ENCODE measurements at places on chromosomes 3 and 15.

GRCh38 chr3:178750639-178751300 lies 214.5 kb downstream of the KCNMB2 start:
- DNase-seq, result no peak

GRCh38 chr3:31882895-31883294 lies 98.2 kb downstream of the OSBPL10 start:
- no peak for DNase-seq

GRCh38 chr15:42059661-42060476 lies 34.5 kb downstream of the PLA2G4D start:
- DNase-seq, result no peak

GRCh38 chr3:2343031-2343682 lies 244.5 kb downstream of the CNTN4 start:
- no peak for DNase-seq

DNA sequence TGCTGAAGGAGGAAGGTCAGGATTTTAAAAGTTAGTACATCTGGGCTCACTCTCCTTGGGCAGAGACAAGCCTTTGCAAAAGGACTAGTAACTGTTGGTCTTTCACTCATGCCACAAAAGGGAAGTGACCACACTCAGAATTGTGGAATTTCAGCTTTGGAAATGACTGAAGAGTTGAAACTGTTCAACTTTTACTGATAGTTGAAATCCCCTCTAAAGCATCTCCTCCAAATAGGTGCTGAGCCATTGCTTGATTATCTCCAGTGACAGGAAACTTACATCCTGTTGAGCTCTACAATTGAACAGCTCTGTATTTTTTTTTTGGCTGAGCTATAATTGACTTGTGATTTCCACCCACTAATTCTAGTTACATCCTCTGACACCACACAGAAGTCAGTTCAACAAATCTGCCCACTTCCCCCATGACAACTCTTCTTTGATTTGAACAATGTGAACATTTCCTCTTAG lies 254.8 kb upstream of the TPRG1 start:
- DNase-seq, result no peak

DNA sequence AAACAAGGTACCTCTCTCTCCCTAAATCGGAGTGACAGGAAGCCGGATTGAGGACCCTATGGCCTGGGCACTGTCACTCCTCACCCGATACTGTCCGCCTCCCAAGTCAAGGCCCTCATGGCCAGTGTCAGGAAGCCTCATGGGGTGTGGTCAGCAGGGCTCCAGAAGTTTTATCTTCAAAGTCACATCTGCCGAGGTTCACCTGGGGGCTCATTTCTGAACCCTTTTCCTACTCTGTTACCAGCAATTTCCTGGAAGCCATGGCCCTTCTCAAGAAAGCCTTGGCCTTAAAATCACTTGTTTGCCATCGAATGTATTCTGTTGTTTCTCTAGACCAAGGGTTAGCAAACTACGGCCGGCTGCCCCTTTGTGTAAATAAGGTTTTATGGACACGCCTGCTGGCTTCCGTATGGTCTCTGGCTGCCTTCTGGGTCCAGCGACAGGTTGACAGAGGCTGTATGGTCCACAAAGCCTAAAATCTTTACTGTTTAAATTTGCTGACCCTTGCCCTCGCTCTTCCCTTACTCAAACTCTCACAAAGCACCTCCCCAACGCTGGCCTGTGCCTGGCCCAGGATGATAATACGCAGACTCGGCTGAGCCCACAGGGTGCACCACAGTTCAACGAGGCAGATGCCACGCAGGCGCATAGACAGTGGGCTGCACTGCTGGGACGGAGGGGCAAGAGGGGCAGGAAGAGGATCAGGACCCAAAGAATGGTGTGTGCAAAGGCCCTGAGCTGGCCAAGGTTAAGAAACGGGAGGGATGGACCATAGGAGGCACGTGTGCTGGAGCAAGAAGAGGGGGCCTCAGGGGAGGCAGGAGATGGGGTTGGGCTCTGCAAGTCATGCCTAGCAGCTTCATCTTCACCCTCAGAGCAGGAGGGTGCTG lies 24.7 kb upstream of the DUSP7 start:
- DNase-seq, result no peak

DNA sequence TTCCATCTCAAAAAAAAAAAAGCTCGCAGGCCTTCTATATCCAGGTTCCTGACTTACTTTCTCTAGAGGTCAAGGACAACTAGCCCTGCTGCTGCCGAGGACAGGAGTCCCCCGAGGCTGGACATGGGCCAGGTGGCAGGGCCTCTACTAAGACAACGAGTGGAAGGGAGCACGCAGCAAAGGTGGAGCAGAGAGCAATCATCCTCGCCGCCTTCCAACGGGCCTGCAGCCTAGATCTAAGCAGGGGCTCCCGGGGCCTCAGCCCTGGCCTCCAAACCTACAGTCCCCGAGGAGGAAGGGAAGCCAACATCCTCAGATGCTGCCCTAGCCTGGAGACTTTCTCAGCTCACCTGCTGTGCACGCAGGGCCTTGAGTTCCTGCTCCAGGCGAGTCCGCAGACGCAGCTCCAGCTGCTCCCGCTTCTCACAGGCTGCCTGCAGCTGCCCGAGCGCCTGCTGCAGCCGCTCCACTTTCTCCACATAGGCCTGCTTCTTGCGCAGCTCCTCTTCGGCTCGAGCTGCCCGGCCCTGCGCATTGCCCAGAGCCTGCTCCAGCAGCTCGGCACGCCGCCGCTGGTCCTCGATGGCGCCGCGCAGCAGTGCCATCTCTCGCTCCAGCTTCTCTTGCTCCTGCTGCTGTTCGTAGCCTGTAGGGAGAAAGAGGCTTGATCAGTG lies 12.9 kb downstream of the AMOTL2 start:
- no peak for DNase-seq

DNA sequence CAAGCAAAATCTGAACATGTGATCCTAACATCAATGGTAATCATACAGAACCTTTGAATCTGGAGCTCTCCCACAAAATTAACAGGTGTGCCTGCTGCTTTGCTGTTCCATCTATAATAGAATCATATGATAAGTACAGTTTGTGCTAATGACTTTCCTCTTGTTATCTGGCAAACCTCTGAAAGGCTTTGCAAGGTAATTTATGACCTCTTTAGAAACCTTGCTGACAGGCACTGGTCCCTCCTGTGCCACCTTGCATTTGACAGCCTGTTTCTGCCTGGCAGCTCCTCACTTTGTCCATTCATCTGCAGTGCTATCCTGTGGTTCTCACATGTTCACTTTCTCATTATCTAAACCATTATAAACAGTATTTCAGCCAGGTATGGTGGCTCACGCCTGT lies 10.2 kb upstream of the HTR3C start:
- no peak for DNase-seq

- no peak for DNase-seq
Observed at GRCh38 chr15:87632364-87632763, 624.2 kb downstream of the NTRK3 start.

DNA sequence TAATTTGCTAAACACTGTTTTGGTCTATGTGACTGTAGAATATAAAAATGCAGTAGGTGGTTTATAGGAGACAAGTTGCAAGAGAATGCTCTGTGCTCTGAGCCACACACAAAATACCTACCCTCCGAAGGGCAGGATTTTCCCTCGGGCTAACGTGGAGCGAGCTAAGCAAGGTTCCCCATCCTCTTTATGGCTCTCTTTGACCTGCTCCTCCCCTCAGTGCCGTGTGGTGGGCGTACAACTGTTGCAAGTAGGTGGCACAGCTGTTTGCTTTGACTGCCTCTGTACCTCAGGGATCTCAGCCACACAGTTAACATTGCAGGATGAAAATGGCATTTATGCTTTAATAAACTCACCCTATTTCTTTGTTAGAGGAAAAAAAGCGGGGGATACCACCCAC lies 339.1 kb downstream of the SATB1 start:
- DNase-seq, result no peak

- DNase-seq, result no peak
Observed at GRCh38 chr15:85752491-85752961, 42.2 kb downstream of the KLHL25 start.

DNA sequence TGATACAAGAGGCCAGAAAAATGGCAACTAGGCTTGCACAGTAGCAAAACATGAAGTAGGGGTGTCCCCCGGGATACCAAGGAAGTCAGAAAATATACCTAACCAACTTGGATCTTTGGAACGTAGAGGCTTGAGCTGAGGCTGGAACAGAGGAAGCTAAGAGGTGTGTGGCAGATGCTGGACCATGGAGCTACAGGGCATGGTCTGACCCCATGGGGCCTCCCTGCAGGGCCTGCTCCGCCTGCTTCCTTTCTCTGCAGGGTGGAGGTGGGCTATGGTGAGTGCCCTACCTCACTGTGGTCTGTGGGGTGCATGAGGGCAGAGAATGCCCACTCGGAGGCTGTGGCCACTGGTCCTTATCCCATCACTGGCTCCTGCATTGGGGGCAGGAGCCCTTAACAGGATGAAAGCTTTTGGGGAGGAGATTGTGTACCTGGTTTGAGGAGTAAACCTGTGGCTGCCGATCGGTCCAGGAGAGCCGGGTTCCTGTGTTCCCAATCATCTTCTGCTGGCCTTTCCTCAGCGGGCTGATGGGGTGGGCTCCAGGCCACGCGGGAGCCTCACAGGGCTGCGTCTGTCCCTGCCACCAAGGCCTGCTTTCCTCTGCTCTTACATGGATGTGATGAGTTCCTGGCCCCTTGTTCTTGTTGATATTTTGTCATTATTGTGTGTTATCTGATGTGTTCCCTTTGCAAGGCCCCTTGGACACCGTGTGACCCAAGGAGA lies 96.8 kb downstream of the OCA2 start:
- no peak for DNase-seq

GRCh38 chr3:79985816-79986215 lies 218.0 kb upstream of the ROBO1 start:
- DNase-seq, result no peak

DNA sequence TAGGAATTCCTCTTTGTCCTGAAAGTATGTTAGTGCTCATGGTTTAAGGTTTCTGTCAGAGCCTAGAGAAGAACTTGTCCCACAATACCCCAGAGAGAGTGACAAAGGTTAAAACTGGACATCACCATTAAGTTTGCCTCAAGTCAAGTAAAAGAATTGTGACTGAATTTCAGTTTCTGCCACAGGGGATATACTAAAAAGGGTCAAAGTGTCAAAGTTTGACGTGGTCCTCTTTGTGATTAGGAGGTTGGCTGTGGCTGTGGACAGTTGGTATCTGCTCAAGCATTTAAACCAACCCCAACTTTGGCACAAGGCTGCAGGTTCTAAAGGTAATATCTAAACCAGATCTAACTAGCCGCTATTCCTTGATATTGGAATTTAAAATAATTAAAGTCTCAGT lies 26.1 kb downstream of the FMN1 start:
- no peak for DNase-seq

- DNase-seq, result no peak
Observed at GRCh38 chr3:18355832-18356231, 69.3 kb downstream of the SATB1 start.

- no peak for DNase-seq
Observed at GRCh38 chr15:35932531-35932930, 386.6 kb upstream of the DPH6 start.

GRCh38 chr3:177484926-177485325 lies 287.6 kb upstream of the TBL1XR1 start:
- DNase-seq, result no peak

GRCh38 chr15:86797135-86797534 lies 717.5 kb downstream of the AGBL1 start:
- DNase-seq, result no peak
